ENCODE measurements at places on chromosomes 7 and 10.

DNA sequence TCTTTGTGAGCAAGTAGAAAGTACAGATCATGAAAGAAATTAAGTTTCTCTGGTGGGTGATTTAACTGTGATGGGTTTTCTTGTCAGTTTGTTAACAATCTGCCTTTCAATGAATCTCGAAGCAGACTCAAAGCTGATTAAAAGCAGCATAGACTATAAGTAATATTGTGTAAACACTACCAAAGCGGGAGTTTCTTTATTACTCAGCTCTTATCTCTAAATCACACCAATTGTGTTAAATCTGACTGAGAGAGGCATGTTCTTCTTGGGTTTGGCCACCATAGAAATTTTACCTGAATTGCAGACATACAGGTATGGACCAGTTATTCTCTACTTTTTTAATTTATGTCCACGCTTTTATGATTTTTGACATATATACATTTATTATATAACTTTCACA lies 65.2 kb downstream of the DKK1 start:
- no peak for DNase-seq

DNA sequence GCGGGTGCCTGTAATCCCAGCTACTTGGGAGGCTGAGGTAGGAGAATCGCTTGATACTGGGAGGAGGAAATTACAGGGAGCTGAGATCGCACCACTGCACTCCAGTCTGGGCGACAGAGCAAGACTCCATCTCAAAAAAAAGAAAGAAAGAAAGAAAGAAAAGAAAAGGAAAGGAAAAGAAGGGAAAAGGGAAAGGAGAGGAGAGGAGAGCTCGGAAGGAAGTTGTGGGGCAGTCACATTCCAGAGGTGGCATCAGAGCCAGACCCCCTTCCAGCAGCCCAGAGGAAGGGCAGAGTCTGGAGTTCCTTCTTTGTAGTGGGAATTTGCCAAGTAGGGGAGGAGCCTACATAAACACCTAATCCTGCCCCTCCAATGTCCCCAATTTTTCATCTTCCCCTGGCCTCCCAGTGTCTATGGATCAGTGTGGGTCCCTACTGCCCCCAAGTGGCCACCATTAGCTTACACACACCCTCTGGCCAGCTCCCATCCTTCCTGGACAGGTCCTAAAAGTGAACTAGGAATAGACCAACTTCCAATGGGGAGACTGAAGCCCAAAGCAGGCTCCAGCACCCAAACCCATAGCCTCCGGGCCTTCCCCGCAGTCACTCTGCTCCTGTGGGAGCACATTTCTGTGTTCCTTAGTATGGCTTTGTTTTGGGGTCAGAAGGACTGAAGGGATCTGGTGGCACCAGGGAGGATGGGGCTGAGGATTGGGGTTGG lies 39.6 kb upstream of the HSPB1 start:
- no peak for DNase-seq

GRCh38 chr7:1995426-1995825 lies 237.3 kb downstream of the MAD1L1 start:
- DNase-seq: no peak

- DNase-seq: no peak
Measured at GRCh38 chr7:1696671-1697498, 26.8 kb downstream of the ELFN1 start.

Measured in left hindlimb (tissue), 1 donor.